NCI-H524 (cell line): ENCODE measurements at places on chromosomes 12 and 14.

- no peak for DNase-seq
Measured at GRCh38 chr14:68726093-68726695, 66.7 kb downstream of the ZFP36L1 start.

- peak; percentile 73 for DNase-seq
Measured at GRCh38 chr12:120439646-120440247, 1.8 kb downstream of the COX6A1 start.

- no peak for DNase-seq
Measured at GRCh38 chr12:64633940-64634337, 23.6 kb downstream of the RASSF3 start.

DNA sequence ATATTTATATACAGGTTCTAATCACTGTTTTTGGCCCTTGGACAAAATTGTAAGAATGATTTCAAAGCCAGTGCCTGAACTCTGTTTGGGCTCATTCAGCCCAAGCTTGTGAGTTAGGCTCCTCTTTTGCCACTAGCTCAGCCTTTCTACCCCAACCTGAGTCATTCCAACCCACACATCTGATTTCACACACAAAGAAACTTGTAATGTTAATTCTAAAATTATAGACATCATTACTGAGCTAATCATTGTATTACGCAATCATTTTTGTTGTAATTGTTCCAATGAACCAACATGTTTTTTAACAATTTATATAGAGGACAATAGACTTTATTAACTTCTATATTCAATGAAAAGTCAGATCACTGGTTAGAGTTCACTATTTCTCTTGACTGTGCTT lies 441.1 kb downstream of the ETNK1 start:
- DNase-seq: no peak

GRCh38 chr12:121939186-121939585 lies 20.8 kb downstream of the CFAP251 start:
- DNase-seq: no peak

DNA sequence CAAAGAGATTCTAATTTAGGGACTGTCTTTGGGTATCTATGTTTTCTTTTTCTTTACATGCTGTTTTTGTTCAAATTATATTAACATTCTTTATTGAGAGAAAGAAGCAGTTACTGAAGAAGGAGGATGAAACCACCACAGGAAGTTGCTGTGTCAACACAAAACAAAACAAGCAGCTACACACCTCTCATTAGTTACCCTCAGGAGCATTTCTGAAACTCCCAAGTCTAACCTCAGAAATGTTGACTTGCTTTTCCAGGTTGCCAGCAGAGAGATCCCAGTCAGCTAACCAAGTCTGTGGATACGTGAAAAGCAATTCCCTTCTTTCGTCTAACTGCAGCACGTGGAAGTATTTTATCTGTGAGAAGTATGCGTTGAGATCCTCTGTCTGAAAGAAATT lies 33.5 kb downstream of the CLEC1A start:
- no peak for DNase-seq

DNA sequence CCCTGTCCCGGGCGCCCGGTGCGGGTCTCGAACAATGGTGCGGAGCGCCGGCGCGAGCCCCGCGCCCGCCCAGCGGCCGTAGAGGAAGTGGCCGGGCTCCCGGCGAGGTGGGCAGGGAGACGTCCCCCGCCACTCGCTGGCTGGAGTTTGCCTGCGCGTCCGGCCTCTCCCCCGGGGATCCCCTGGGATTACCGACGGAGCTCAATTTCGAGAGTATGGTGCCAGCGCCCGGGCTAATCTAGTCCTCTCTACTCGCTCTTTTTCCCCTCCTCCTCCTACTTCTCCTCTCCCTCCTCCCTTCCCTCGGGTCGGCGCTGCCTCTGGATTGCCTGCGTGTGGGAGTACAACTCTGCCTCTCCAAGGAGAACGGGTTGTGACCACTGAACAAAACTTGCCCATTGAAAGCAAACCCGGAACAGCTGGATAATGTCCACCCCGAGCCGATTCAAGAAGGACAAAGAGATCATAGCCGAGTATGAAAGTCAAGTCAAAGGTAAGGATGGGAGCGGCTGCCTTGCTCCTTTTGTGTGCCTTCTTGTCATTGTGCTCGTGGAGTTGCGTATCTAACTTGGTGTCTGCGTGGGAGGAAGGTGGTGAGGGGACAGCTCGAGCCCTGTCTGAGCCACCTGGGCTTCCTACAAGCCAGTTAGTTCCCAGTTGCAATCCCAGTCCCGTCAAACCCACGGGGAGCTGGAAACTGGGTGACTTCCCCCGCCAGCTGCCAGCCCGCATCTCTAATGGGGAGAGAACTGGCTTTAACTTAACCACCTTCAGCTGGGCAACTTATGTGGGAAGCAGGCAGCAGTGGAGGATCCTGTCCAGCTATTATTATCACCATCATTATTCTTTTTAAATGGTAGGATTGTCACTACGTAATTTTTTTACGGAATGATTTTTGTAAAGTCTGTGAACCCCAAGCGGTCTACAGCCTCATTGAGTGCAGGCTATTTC lies at the start of gene SRGAP1:
Gene SRGAP1 (plus strand): TSS at position 310 of the 951 bp plus-strand sequence. CDS start 117 bp downstream, at position 427.
- DNase-seq: peak; percentile 52

DNA sequence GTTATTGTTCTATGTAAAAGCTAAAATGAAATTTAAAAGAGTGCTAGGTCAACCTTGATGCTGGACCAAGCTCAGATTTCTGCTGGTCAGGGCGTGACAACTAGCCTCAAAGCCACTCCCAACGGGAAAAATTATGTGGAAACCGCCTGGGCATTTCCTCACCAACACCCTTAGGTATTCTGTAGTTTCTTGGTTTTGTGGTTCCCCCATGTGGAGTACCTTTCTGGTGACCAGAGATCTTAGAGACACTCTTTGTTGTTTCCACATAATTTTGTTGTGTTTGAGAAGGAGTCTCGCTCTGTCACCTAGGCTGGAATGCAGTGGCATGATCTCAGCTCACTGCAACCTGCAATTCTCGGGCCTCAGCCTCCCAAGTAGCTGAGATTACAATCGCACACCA lies 119.9 kb downstream of the DENND5B start:
- no peak for DNase-seq

- DNase-seq: no peak
Measured at GRCh38 chr14:49314737-49315136, 271.4 kb downstream of the RPS29 start.

- no peak for DNase-seq
Measured at GRCh38 chr14:23639891-23640523, 3.8 kb downstream of the DHRS2 start.

DNA sequence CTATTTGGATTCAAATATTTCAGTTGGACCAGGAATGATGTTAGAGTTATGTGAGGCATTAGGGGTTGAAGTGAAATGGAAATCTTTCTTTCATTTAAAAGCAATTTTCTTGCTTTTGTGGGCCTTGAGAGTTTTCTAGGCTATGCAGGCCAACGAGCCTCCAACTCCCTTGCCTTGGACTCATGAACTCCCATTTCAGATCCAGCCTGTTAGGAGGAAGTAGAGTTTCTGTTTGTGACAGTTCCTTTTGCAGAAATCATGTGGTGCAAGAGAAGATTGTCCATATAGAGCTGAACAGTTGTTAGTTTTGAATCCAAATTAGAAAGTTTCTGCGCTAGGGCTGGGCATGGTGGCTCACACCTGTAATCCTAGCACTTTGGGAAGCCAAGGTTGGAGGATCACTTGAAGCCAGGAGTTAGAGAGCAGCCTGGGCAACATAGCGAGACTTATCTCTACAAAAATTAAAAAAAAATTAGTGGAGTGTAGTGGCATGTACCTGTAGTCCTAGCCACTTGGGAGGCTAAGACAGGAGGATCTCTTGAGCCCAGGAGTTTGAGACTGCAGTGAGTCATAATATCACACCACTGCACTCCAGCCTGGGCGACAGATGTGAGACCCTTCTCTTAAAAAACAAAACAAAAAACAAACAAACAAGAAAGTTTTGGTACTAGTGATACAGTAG lies 47.3 kb upstream of the MED13L start:
- no peak for DNase-seq

DNA sequence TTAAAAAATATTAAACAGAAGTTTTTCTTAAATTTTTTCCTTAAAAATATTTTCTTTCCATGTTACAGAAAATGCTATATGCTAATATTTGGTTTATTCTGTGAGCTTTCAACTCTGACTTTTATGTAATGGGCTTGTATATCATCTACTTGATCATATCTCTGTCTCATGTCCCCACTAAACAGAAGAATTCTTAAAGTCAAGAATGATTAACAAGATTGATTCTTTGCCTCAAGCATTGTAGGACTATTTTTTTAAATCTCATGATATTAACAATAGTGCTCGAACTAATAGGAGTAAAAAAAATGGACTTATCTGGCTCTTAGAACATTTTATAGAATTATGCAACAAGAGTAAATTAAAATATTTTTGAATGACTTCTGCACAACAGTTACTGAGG lies 206.3 kb downstream of the C12orf50 start:
- no peak for DNase-seq

DNA sequence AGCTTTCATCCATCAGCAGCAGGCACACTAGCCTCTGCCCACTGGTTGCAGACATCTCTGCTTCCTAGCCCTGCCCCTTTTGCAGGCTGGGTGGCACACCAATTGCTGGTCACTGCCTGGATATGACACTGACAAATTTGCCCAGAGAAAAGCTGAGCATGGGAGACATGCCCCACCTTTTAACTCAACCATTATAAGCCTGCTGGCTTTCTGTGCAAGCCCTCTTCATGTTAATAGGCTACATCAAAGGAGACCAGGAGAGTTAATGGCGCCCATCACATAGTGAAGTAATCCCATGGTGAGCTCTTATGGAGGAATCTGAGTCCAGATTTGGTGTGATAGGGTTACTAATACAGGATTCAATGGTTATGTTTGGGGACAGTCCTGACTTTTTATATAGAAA lies 139.2 kb downstream of the KICS2 start:
- no peak for DNase-seq

DNA sequence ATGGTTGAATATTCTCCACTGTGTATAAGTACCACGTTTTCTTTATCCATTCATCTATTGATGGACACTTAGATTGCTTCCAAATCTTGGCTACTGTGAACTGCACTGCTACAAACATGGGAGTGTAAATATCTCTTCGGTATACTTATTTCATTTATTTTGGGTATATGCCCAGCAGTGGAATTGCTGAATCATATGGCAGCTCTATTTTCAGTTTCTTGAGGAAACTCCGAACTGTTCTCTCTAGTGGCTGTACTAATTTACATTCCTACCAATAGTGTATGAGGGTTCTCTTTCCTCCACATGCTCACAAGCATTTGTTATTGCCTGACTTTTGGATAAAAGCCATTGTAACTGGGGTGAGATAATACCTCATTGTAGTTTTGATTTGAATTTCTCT lies 623.1 kb upstream of the LRFN5 start:
- DNase-seq: no peak

- DNase-seq: peak; percentile 78
Measured at GRCh38 chr14:56422703-56423213, 156.8 kb upstream of the TMEM260 start.

DNA sequence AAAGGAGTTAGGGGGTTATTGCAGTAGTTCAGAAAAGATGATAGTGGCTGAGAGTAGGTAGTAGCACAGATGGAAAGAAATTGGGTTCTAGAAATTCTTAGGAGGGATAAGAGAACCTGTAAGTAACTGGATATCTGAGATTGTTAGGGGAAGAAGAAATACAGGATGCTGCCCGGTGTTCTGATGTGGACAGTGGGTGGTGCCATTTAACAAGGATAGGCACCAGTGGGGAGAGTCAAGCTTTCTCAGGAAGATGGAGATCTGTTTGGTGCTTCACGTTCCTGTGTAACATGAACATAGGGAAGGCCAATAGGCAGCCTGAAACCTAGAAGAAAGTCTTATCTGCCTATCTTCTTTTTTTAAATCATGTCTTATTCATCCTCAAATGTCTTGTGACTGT lies 245.9 kb downstream of the NPAS3 start:
- peak; percentile 4 for DNase-seq

DNA sequence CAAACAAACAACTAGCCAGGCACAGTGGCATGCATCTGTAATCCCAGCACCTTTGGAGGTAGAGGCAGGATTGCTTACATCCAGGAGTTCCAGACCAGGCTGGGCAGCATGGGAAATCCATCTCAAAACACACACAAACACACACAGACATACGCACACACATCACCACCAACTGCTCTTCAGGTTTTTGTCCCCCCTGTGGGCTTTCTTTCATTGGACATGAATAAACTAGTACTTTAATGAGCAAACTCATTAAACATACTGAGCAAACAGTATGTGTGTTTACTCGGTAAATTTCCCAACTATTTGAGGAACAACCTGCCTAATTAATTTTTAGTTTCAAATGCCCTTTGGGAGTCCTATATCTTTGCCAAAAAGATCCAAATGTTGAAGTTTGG lies 10.1 kb upstream of the RASSF3 start:
- DNase-seq: no peak

DNA sequence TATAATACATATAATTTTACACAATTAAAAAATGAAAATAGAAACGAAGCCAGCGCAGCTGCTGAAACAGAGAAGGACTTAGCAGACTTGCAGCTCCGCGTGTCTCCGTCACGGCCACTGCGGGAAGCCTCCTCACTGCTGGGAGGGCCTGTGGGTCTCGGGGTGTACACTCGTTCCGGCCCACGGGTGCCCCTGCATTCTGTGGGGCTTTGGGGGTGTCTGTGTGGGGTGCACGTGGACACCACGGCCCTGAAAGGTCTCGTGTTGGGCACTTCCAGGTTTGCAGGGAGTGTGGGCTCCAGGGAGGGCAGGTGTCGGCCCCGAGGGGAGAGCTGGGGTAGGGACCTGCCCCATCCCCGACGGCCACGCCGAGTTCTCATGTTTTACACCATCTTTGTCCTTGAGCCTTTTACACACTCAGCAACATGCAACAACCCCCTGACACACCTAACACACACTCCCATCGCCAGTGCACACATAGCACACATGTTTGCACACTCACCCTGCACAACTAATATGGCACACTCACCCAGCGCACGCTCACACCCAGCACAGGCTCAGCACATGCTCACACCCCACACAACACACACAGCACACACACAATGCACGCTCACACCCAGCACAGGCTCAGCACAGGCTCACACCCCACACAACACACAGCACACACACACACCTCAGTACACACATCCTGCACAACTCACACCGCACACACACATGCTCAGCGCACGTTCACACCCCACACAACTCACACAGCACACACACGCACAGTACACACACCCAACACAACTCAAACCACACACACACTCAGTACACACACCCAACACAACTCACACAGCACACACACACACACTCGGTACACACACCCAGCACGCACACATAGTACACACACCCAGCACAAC lies 36.6 kb downstream of the NOC4L start:
- no peak for DNase-seq

DNA sequence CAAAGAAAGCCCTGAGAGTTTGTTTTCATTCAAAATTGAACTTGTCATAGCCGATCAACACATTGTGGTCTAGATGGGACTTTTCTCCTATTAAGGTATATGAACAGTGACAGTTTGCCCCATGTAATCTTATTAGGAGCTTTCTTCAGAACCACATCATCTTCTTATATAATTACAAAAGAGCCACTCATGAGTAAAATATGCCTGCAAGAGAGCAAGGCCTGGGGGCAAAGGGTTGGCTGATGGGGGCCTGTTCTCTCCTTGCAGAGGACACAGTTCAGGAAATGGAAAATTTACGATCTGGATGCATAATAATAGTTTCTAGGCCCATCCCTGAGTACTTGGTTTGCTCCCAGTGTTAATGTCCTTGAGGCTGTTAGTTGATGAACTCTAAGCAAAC lies 87.8 kb downstream of the FLRT2 start:
- DNase-seq: no peak

- DNase-seq: no peak
Measured at GRCh38 chr12:104694161-104694560, 237.4 kb downstream of the CHST11 start.
